Sigmoid colon (tissue), 7 donors: ENCODE measurements at places on chromosomes 4 and X. TPM values are rescaled to one million over a fixed set of nuclear protein-coding genes. Genes with fewer than 3 reads are reported as not detected.

PDZD11 gene
- polyA plus RNA-seq = 93.7 TPM

CLCN4 gene
- 0.69 TPM for polyA plus RNA-seq

RNF150 gene
- 0.46 TPM for polyA plus RNA-seq

ADGRA3 gene
- polyA plus RNA-seq = 6.0 TPM

MMRN1 gene
- 3.6 TPM for polyA plus RNA-seq

BTC gene
- polyA plus RNA-seq = 4.9 TPM

FGB gene
- polyA plus RNA-seq = 0.67 TPM

XIAP gene
- 24.0 TPM for polyA plus RNA-seq

P2RY4 gene
- polyA plus RNA-seq = 0.60 TPM

ABLIM2 gene
- 7.4 TPM for polyA plus RNA-seq

DMRTC1B gene
- polyA plus RNA-seq = not detected

DOK7 gene
- polyA plus RNA-seq = 0.85 TPM

GC gene
- not detected for polyA plus RNA-seq

TMSB15A gene
- polyA plus RNA-seq = 0.93 TPM

SMIM10L2A gene
- polyA plus RNA-seq = 0.47 TPM

HTN1 gene
- polyA plus RNA-seq = not detected

ZNF157 gene
- not detected for polyA plus RNA-seq

CXCL11 gene
- polyA plus RNA-seq = not detected

UGT2B11 gene
- not detected for polyA plus RNA-seq

L1CAM gene
- not detected for polyA plus RNA-seq

CFAP99 gene
- polyA plus RNA-seq = not detected

MAGEA2B gene
- polyA plus RNA-seq = not detected

PPEF1 gene
- not detected for polyA plus RNA-seq

TCEAL1 gene
- 24.6 TPM for polyA plus RNA-seq
